ENCODE measurements at places on chromosomes 2 and 18.
A peak's percentile ranks its signal among the peaks of the same experiment; 100 is the strongest.

GRCh38 chr2:170227507-170227947 lies 49.6 kb downstream of the MYO3B start:
- DNase-seq = no peak

DNA sequence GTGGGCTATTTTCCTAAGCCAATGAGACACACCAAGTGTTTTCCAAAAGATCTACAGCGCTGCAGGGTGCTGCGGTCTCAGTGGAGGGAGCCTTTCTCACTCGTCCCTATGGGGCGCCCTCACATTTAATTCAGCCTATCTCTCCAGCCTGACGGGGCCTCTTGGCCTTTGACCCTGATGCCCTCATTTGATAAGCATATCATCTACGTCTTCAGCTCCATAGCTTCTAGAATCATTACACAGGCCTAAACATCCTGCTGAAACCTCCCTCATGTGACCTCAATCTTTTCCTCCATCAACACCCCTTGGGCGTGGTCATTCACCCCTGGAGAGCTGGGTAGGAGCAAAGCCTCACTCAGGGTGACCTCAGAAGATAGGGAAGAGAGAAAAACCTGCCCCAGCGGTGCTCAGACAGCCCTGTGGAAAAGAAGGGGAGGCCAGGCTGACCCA lies 57.4 kb downstream of the CYP26B1 start:
- no peak for DNase-seq

DNA sequence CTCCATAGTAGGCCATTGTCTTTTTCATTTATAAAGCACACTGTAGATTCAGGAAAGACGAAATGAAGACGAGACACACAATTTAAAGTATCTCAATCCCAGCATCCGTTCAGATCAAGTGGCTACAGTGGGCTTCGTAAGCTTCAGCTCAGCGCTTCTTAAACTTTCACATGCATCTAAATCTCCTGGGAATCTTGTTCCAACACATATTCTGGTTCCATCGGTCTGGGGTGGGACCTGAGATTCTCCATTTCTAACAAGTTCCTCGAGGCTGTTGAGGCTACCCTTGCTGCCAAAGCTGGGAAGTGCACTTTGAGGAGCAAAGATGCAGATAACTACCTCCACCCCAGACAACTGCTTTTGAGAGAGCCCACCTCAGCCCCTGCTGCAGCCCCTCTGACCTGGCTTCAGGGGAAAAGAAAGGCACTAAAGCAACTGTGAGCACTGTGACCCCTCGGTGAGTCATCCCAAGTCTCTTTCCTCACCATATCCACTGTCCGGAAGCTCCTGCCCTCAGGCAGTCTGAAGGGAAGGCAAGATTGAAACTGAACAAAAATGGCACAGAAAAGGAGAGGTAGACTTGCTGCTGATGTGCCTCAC lies 201.1 kb upstream of the FBXO11 start:
- no peak for DNase-seq

GRCh38 chr2:70943205-70943871 lies 7.6 kb downstream of the ATP6V1B1 start:
- no peak for DNase-seq

DNA sequence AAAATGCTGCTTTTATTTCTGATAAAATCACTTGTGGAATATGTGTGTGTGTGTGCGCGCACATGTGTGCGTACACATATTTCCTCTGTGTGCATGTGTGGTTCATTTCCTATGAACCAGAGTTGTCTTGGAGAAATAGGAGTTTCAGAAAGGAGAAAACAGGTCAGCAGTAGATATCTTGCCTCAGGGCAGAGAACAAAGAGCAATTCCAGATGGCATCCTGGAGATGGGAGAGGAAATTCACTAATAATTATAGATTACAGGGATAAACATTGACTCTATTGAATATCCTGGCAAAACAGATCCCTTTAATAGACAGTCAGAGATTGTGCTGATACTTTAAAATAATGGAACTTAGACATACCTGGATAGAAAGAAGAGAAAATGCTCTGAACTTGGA lies 298.0 kb downstream of the TRIB2 start:
- no peak for DNase-seq

DNA sequence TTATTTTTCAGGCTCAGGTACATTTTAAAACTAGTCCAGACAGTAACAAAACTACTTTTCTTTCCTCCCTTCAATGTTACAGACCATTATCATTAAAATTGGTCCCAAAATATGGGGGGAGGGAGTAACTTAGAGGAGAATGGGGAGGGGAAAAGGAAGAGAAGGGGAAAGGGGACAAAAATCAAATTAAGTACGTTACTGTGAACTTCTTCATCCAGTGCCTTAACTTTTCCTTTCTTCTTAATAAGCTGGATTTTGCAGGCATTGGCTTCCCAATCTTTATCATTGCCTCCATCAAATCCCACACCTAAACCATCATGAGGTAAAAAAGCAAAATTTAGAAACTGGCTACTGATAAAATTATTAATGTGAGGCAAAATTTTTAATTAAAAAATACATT lies 17.2 kb downstream of the GFPT1 start:
- DNase-seq = no peak

DNA sequence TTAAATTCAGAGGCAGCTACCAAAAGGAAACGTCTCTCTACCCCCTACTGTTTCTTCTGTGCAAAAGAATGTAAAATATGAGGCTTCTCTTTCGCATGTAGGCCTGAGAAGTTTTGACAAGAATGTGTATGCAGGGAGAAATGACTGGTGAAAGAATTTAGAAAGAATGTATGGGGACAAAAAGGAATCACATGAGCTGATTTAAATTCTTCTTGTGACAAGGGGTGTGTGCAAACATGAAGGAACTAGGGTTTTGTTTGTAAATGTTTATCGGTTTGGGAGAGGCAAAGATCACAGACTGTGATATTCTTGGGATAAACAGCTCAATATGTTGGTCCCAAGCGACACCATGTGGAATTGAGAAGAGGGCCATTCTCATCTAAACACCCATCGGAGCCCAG lies 345.2 kb upstream of the VRK2 start:
- peak; percentile 32 for DNase-seq

DNA sequence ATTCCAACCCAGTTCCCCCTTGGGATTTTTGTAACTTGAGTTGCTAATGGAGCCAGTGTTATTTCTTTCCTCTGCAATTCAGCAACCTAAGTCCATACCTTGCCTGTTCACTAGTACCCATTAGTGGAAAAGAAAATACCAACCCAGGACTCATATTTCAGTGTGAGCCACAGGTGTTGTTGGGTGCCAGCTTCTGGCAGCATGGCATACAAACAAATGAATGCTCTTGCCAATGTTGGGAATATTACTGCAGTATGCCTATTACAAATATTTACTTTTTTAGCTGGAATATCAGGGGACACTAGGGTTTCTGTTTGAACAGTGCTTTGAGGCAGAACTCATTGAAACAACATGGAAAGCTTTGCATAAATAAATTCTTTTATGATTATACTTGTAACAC lies 130.2 kb downstream of the NCKAP5 start:
- DNase-seq = no peak

DNA sequence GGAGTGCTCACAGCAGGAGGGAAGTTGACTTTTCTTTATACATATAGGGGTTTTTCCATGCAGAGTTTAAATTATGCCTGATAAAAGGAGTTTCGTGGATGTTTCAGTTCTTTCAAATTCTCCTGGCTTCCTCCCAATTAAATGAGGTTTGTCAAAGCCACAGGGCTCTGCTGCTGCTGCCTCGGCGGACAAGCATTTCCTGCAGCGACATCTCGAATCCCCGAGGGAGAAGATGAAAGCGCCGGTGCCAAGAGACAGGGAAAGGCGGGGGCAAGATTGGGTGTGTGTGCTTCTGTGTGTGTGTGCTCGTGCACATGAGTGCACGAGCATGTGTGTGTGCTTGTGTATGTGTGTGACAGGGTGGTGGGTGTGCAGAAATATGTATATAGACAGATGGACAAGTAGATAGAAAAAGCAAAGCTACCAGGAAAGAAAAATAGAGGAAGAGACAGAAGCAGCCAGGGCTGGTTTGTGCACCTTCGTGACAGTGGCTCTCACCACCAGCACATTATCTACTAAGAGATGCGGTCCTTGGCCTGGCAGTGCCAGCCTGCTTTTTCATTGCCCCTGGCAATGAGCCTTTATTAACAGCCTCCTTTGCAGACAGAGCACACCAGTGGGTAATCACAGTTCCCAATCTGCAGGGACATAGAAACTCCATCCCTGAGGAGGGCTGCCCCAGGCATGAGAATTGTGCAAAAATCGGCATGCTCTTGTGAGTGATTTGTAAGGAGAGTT lies 76.2 kb downstream of the CDK15 start:
- DNase-seq = no peak

DNA sequence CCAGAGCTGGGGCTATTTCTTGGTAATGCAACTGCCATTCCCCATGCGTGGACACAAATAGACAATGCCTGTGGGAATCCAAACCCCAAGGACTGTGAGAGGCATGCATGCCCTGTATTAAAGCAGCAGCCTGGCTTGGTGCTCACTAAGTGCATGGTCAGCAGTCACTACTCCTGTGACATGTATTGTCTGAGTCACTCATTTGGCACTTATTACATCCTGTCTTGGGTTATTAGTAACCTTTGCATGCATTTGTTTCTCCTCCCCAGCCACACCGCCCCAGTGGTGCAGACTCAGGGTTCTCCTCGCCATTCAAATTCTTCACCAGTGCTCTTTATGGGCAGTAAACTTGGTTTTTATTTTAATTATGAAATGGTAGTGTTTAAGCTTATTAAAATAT lies 30.2 kb downstream of the PRKCE start:
- peak; percentile 62 for DNase-seq

- DNase-seq = no peak
Observed at GRCh38 chr18:6294148-6294784, 120.4 kb downstream of the L3MBTL4 start.

- no peak for DNase-seq
Observed at GRCh38 chr18:76463358-76463757, 31.7 kb downstream of the ZNF516 start.

DNA sequence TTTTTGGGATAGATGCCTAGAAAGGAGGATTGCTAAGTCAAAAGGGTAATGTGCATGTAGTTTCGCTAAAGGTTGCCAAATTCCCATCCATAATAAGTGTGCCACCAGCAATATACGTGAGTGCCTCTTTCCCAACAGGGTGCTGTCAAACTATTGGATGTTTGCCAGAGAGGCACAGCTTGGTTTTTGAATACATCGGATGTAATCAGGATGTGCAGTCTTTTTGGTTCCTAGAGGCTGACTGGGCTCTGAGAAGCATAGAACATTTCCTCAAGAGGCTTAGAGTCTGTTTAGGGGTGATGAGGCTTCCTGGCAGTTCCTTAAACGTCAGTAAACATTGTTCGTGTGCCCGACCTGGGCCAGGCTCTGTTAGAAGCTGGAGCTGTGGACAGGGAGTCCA lies 28.0 kb downstream of the AGAP1 start:
- DNase-seq = no peak

DNA sequence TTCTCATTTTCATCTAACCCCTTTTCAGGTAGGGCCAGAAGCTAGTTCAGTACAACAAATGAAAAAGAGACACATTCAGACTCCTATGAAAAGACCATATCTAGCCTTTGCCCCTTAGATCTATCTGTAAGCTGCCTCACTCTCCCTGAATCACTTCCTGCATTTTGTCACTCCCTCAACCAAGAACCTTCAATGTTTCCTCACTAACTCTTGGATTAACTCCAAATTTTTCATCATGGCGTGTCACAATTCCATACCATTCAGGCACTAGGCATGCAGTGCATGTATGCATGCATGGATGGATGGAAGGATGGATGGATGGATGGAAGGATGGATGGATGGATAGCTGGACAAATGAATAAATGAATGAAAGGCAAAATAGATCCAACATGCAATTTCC lies 356.9 kb downstream of the TNS1 start:
- DNase-seq = no peak
